NCI-H1694 treated with DMSO at 0.1 percent for 48 hours (cell line): ENCODE measurements at places on chromosomes 6 and 20.

DNA sequence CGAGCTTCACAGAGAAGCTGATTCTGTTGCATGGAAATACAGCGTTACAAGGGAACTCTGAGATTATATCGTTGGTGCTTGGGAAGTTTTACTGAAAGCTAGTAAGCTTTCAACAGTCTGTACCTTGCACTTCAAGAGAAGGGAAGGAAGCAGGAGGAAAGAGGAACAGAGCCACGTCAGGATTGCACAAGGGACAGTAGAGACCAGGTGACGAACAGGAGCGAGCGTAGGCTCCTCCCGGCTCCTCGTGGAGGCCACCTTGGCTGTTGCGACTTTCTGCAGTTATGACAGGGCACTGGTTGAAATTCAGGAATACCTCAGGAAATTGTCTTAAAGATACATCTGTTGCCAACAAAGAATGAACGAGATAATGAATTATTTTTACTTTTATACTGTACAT is 18.8 kb downstream of the RTF2 start:
- DNase-seq: no peak

- no peak for DNase-seq
Measured at GRCh38 chr6:26576407-26576843, 20.3 kb upstream of the ABT1 start.

DNA sequence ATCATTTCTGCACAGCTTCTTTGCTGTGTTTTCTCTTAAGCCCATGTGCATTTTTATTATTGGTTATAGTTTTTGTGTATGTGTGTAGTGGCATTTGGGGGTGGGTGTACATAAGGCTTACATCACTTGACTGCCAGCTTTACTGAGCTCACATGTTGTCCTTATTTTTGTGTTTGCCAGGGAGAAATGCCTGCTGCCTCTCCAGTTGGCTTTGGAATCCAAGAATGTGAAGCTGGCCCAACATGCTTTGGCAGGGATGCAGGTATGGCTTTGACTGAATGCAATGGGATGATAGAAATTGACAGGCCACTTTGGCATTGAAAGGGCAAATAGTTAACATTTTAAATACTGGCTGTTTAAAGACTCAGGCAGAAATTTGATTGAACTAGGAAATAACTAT is 11.4 kb downstream of the PBOV1 start:
- no peak for DNase-seq

DNA sequence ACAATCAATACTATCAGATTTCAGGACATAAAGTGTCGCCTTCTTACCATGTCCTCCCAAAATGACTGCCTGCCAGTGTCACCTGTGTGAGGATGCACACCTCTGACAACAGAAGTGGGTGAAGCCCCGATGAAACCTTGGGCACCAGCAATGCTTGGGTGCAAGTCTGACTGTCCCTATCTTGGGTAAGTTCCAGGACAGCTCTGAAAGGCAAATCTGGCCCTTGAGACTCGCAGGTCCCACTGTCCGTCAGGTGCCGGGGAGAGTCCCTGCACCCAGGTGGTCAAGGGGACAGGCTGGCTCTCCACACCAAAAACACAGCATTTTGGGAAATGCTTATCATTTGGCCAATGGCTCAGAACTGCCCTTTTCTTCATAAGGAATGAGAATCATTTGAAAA is 43.3 kb downstream of the EZR start:
- DNase-seq: no peak

GRCh38 chr20:4985658-4986057 is 15.7 kb downstream of the SLC23A2 start:
- peak; percentile 70 for DNase-seq

GRCh38 chr20:33209789-33210188 is 7.4 kb upstream of the BPIFA3 start:
- DNase-seq: no peak

DNA sequence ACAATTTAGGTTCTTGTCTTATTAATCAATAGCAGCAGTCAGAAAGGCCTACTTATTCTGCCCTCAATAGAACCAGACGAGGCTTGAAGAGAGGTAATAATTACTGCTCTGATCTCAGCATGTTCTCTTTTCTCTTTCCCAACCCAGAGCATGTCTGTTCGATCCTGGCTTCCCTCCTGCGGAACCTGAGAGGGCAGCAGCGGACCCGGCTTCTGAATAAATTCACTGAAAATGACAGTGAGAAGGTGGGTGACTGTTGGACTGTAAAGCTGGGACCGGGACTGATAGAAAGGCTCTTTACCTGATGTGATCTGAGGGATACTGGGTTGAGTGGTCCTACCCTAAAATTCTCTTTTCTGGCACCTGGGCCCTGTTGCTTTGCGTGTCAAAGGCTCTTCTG is 63.0 kb upstream of the VSTM2L start:
- DNase-seq: no peak

DNA sequence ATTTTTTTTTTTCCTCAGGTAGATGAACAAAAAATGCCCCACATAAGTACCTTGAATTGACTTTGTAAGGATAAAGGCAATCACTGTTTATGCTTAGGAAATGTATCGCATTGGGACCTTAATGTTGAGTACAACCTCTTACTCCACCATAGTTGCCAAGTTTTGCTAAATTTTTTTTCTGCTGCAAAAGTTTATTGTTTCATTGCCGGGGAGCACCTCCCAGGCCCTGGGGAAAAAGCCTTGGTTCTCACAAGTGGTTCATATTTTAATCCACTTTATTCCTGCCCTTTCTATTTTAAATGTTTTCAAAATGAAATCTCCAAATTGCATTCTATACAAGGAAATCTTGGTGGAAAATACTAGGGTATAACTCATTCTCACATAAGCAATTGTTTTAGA is 52.3 kb upstream of the UTRN start:
- DNase-seq: no peak

- no peak for DNase-seq
Measured at GRCh38 chr6:47256361-47256760, 53.3 kb downstream of the TNFRSF21 start.

GRCh38 chr20:44603327-44603726 is 20.9 kb downstream of the PKIG start:
- DNase-seq: no peak

DNA sequence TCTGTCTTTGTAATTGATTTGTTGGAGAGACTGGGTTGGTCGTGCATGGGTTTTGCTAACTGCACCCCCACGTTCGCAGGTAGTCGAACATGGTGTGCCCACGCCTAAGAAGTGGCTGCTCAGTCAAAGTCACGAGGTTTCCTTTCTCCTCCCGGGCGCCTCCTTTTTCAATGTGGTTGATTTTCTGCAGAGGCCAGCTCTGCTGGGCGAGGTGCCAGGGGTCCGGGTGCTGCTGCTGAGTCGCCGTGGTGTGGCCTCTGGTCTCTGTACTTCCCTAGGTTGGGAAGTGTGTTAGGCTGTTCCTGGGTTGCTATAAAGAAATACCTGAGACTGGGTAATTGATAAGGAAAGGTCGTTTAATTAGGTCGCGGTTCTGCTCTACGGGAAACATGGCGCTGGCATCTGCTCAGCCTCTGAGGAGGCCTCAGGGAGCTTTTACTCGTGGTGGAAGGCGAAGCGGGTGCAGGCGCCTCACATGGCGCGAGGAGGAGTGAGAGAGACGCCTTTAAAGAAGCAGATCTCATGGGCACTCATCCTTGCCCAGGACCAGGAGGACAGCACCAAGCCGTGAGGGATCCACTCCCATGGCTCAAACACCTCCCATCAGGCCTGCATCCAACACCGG is 14.1 kb downstream of the OSBPL2 start:
- DNase-seq: no peak

- DNase-seq: no peak
Measured at GRCh38 chr6:120775698-120776097, 558.6 kb downstream of the TBC1D32 start.

- DNase-seq: no peak
Measured at GRCh38 chr6:10630178-10630577, 64.2 kb downstream of the C6orf52 start.

DNA sequence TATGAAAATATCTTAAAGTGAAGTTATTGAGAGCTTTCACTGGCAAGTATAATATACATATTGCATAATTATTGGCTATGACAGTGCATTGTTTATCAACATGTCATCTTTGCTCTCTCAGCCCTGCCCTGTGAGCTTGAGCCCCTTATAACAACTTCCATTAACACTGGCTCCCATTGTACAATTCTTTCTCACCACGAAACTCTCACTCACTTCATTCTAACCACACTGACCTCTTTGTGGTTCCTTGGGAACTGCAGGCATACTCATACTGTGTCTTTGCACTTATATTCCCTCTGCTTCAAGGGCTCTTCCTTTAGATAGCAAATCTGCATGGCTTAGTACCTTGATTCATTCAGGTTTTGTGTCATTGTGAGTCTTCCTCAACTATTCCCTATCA is 411.8 kb downstream of the CDKAL1 start:
- no peak for DNase-seq

DNA sequence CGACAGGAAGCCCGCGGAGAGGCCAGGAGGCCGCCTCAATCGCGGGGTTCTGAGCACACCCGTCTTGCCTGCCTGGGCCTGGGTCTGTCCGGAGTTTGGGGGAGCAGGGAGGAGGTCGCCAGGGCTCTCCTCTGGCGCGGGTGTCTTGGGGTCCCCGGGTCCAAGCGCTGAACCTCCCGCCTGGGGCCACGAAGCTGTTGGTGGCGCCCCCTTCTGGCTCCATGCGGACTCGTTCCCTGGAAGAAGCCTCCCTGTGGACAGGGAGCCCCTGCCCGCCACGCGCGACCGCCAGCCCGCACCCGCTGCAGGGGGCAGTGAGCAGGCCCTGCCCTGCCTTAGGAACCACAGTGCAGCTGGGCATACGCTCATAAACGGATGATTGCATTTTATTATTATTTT is 44.7 kb downstream of the MCUR1 start:
- DNase-seq: no peak

- DNase-seq: no peak
Measured at GRCh38 chr20:22579711-22580697, 4.4 kb downstream of the FOXA2 start.

- DNase-seq: no peak
Measured at GRCh38 chr20:34368547-34368946, 5.5 kb downstream of the ITCH start.

DNA sequence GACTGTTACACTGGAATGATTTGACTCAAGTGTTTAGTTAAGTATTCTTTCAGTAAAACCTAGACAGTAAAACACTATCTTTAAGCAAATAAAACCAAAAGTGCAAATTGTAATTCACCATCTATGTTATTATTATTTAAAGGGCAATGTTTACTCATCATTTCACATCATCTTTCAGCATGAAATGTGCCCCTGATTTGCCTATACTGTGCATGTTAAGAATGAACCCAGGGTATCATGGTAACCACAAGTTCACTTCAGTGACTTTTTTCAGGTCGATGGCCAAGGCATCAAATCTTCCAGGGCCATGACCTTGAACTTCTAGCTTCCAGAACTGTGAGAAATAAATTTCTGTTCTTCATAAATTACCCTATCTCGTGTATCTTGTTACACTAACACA is 2.1 kb upstream of the HLA-DOB start:
- DNase-seq: no peak

DNA sequence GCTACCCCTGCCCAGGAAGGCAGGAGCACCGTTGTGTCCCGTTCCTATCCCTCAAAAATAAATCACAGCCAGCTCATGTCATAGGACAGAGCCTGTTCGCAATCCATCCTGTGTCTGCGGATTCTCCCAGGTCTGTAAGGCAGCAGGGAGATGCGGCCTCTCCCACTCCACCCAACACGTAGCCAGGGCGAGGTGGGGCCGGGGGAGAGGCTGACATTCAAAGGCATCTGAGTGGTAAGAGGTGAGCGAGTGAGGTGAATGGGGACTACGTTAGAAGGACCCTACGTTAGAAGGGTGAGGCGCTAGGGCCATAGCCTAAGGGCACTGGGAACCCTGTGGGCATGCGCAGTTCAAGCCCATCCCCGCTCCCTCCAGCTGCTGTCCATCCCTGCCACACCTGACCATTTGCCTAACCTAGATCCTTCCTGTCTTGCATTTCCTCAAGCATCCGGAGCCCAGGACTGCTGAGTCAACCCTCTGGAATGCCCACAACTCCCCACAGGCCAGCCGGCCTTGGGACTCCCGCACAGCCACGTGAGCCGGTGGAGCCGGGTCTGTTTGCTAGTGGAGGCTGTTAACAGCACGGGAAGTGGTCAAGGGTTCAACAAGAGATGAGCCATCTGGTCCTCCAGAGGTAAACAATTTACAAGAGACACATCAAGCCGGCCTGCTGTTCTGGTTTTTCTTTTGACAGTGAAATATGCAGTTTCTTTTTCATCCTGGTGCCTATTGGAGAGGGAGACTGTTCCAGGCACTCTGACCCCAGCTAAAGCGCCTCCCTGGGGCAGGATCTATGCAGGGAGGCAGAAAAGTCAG is 45.9 kb downstream of the RIPOR3 start:
- DNase-seq: no peak

DNA sequence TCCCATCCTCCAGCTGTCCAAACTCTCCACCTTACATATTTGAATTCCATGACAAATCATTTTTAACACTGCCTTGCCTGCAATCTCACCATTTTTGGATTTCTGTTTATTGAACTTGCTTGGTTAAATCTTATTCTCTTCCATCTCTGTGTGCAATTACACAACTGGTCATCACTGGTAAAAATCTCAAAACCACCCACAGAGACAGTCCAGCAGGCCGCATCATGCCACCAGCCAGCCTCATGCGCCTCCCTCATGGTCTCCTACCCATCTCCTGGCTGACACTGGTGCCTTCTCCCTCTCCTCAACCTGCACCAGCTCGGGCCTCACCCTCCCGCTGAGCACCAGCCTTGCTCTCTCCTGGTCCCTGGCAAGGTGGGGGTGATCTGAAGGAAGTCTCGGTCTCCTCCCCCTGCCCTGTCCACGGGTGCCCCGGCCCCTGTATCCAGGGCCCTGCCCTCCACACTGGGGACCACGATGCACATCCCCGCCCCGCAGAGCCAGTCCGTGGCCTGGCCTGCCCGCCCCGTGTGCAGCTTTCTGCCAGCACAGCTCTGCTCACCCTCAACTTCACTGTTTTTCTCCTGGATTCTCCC is 92.0 kb downstream of the THBS2 start:
- DNase-seq: no peak

- no peak for DNase-seq
Measured at GRCh38 chr20:17969884-17970409, 1.1 kb downstream of the MGME1 start.

GRCh38 chr6:14968056-14968637 is 277.7 kb upstream of the JARID2 start:
- DNase-seq: no peak
